ENCODE measurements at places on chromosomes 16 and 17. TPM values are rescaled to one million over a fixed set of nuclear protein-coding genes. Genes with fewer than 3 reads are reported as not detected.

DNA sequence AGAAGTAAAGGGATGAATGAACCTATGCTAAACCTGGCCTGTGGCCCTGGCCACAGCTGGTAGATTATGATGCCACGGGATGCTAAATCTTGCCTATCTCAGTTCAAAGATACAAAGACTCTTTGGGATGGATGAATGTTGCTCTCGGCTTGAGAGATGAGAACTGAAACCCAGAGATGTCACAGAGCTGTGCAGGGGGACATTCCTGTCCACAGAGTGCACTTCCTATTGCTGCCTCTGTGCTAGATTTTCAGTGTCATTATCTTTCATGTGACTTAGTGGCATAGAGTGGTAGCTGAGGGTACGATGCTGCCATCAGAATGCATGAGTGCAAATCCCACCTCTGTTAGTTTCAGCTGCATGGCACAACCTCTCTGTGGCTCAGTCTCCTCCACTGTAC lies 2.3 kb upstream of the MT1M start:
- peaks cover 10% of the 10 kb centered on the region for H3K4me1 ChIP-seq
- H3K4me3 ChIP-seq = no peak overlapping the region
- no peak overlapping the region for H3K27ac ChIP-seq

GRCh38 chr17:9179602-9180001 lies 158.3 kb downstream of the NTN1 start:
- peaks cover 7% of the 10 kb centered on the region for H3K4me1 ChIP-seq
- no peak overlapping the region for H3K4me3 ChIP-seq
- no peaks in the 10 kb centered on the region for H3K36me3 ChIP-seq
- no peak for DNase-seq
- peaks cover 67% of the 10 kb centered on the region for H3K27me3 ChIP-seq

Gene PYDC1
- total RNA-seq = not detected

DNA sequence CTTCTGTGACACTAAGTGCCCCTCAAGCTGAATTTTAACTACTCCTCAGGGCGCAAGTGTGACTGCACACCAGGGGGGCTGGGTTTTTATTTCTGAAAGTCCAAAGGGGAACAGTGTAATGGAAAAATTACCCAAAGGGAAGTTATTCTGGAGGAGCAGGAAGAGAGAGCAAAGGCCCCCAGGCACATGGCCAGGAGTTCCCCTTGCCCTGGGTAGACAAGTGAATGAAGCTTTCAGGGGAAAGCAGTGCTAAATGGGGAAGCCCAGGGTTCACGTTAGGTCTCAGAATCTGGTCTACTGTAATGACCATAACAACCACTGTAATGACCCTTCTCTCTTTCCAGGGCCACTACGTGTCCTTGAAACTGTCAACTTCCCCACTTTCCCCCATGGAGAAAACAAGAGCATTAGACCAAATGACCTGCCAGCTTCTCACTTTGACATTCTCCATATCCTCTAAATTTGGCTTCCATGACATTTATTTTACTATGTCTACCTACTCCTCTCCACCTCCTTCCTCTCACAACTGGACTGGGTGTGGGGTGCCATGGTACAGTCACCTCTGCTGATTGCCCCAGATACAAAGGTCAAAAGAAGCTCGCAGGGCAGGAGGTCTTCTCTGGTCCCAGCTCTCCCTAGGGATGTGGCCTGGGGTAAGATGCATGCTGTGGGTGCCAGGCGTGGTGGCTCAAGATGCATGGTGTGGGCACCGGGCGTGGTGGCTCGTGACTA lies 34.1 kb upstream of the MMP2 start:
- H3K36me3 ChIP-seq = no peaks in the 10 kb centered on the region
- peaks cover 11% of the 10 kb centered on the region for H3K27me3 ChIP-seq
- no peak overlapping the region for H3K27ac ChIP-seq
- no peak for DNase-seq
- no peak overlapping the region for H3K4me3 ChIP-seq

GRCh38 chr17:66494023-66494803 lies 191.8 kb downstream of the PRKCA start:
- no peak overlapping the region for H3K4me3 ChIP-seq
- DNase-seq = no peak
- no peak overlapping the region for H3K27ac ChIP-seq
- H3K4me1 ChIP-seq = peaks cover 5% of the 10 kb centered on the region
- no peaks in the 10 kb centered on the region for H3K27me3 ChIP-seq
- H3K36me3 ChIP-seq = no peaks in the 10 kb centered on the region

Gene GALNS
- 32.7 TPM for total RNA-seq

DNA sequence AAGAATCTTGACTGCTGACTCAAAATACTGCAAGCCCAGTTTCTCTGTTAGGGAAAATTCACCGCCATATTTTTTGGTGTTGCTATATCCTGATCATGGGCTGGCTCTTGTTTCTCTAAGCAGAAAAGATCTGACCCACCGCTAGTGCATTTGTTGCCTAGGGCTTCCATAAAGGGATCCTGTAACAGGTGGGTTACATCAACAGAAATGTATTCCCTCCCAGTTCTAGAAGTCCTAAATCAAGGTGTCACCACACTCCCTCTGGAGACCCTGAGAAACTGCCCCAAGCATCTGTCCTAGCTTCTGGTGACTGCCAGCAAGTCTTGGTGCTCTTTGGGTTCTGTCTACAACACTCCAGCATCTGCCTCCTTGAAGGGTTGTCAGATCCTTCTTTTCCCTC lies 99.7 kb downstream of the MAF start:
- no peak overlapping the region for H3K27ac ChIP-seq
- H3K4me3 ChIP-seq = no peak overlapping the region
- no peak for DNase-seq
- H3K4me1 ChIP-seq = no peaks in the 10 kb centered on the region
- peaks cover 3% of the 10 kb centered on the region for H3K27me3 ChIP-seq

Gene SMPD3
- 1.7 TPM for total RNA-seq

DNA sequence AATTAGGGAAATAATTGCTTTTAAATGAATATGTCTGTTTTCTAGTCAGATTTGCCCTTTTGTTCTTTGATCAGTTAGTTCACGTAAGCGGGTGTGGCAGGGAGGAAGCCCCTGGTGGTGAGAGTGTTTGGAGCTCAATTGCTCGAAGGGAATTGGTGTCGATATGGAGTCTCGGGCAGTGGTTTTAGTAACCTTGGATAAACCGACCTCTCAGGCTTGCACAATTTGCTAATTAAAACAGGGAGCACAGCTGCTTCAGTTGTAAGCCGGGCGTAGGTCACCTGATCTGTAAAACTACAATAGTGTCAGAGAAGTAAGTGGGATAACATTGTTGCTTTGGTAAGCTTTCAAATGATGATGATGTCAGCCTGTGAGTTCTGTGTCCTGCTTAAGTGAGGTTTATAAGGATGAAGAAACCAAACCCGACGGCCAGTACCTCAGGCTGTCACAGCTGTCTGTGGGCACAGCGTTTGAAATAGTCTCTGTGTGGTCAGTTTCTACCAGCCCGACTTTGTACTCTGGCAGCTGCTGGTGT lies 2.9 kb downstream of the ZNF750 start:
- no peak overlapping the region for H3K27ac ChIP-seq
- no peak for DNase-seq
- peaks cover 6% of the 10 kb centered on the region for H3K4me1 ChIP-seq
- no peak overlapping the region for H3K4me3 ChIP-seq
- no peaks in the 10 kb centered on the region for H3K27me3 ChIP-seq
- peaks cover 4% of the 10 kb centered on the region for H3K36me3 ChIP-seq

Gene TBC1D3C
- not detected for total RNA-seq

GRCh38 chr17:14341866-14342265 lies 41.0 kb downstream of the HS3ST3B1 start:
- H3K27me3 ChIP-seq = peaks cover 2% of the 10 kb centered on the region
- H3K4me3 ChIP-seq = no peak overlapping the region
- DNase-seq = no peak

Gene PPP1R27
- not detected for total RNA-seq

Gene TPPP3
- 17.5 TPM for total RNA-seq

DNA sequence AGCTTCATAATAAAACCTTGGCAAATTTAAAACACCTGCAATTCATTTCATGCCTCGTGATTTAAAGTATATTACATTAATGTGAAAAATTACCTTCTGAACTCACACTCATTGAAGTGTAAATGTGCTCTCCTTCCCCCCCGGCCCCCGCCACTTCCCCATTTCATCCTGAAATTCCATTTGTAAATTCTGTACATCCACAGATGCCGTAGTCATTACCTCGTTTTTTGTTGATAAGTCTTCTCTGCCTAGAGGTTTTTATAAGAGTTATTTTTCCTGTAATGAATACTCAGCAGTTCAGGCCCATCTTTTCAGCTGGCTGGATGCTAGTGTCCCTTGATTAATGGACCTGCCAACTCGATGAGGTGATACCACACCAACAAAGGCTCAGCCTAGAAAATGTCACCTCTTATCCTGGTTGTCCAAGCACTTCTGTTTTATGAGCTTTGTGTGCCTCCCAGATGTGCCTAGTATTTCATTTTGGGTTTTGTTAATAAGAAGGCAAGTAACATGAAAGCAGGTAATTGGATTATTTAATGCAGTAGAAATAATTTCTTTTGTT lies 64.8 kb upstream of the KIFC3 start:
- no peak for DNase-seq
- H3K4me3 ChIP-seq = no peak overlapping the region
- H3K27ac ChIP-seq = peak overlapping the region; percentile 9
- peaks cover 19% of the 10 kb centered on the region for H3K4me1 ChIP-seq

- H3K27ac ChIP-seq = no peak overlapping the region
- DNase-seq = no peak
- H3K36me3 ChIP-seq = no peaks in the 10 kb centered on the region
- H3K4me1 ChIP-seq = no peaks in the 10 kb centered on the region
These were observed 3.2 kb downstream of the SLC12A3 start for GRCh38 chr16:56868175-56868574.

Gene WNT3
- 8.1 TPM for total RNA-seq

DNA sequence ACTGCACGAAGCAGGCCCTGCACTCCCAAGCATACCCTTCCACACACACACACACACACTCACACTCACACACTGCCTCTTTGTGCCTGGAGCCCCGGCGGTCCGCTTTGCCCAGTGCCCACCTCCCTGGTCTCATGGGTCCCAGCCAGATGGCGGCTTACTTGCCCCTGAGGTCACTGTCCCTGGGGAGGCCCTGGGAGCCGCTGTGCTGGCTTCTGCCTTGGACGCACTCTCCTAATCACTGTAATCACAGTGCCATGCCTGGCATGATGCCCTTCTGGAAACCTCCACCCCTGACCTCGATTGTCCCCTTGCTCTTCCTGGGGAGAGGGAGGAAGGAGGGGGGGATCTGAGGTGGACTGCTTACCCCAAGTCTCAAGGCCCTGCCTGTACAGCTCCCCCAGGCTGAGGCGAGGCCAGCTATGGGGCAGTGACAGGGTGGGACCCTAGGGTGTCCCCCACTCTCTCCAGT lies 36.0 kb downstream of the ARHGAP23 start:
- H3K36me3 ChIP-seq = no peaks in the 10 kb centered on the region
- peaks cover 10% of the 10 kb centered on the region for H3K4me1 ChIP-seq
- no peak for DNase-seq
- H3K4me3 ChIP-seq = no peak overlapping the region
- H3K27me3 ChIP-seq = peaks cover 37% of the 10 kb centered on the region

Gene GNAO1
- 14.6 TPM for total RNA-seq

DNA sequence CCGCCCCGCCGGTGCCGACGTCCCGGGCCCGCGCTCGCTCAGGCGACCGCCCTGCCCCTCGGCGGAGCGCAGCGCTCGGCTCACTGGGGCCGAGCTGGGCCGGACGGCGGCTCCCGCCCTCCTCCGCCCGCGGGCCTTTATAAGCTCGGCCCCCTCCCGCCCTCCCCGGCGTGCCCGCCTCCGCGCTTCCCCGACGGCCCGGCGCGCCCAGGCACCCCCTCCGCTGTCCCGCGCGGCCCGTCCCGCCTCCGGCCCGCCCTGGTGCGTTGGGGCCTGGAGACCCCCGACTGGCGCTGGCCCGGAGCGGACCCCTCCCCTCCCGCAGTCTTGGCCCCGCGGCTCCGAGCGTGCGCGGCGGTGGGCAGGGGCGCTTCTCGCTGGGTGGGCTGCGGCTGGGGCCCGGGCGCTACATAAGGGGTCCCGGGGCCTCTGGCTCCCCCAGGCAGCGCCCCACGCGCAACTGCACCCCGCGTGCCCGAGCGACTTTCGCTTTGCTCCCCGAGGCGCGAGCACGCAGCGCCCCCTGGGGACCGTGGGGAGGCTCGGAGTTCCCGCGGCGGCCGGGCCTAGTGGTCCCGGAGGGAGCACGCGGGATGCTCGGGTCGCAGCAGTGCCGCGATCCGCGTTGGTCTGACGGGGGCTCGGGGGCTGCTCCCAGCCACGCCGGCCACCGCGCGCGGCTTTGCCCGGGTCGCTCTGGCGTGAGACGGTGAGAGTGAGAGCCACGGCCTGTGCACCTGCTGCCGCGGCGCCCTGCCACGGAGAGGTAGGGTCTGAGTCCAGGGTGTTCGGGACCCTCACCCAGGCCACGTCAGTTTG lies at the start of gene PIEZO1:
Gene PIEZO1 (minus strand): TSS at position 115 of the 819 bp plus-strand sequence. CDS start 256 bp downstream, outside the sequence.
- H3K4me3 ChIP-seq = peak within 1 kb of the TSS; percentile 71
- H3K27me3 ChIP-seq = peaks cover 30% of the 10 kb centered on the region
- H3K4me1 ChIP-seq = no peaks in the 10 kb centered on the region

DNA sequence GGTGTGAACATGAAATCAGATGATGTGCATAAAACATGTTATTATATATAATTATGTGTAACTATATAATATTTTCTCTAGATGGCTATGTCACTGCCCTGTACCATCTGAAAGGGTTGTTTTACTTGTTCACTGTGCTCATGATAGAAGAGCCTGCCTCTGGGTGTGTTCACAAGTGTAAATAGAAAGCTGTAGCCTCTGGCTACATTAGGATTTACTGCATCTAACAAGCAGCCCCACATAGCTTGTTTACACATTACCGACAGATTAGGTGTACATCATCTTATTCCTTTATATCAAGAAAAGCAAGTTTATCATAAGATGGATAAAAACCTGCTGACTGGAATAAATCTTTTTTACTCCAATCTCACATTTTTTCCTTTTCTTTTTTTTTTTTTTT lies 46.1 kb downstream of the CHD9 start:
- peaks cover 13% of the 10 kb centered on the region for H3K4me1 ChIP-seq
- H3K4me3 ChIP-seq = no peak overlapping the region
- no peak overlapping the region for H3K27ac ChIP-seq

GRCh38 chr16:15521390-15521757 lies 87.0 kb downstream of the BMERB1 start:
- no peak overlapping the region for H3K27ac ChIP-seq
- H3K36me3 ChIP-seq = no peaks in the 10 kb centered on the region
- peaks cover 8% of the 10 kb centered on the region for H3K27me3 ChIP-seq
- H3K4me1 ChIP-seq = peaks cover 11% of the 10 kb centered on the region
- no peak overlapping the region for H3K4me3 ChIP-seq

Gene KRT15
- total RNA-seq = 2.9 TPM

GRCh38 chr16:70250748-70251628 lies 752 bp downstream of the EXOSC6 start:
- DNase-seq = no peak
- H3K4me3 ChIP-seq = peak overlapping the region; percentile 74
- H3K4me1 ChIP-seq = peaks cover 6% of the 10 kb centered on the region
- H3K36me3 ChIP-seq = peaks cover 11% of the 10 kb centered on the region

DNA sequence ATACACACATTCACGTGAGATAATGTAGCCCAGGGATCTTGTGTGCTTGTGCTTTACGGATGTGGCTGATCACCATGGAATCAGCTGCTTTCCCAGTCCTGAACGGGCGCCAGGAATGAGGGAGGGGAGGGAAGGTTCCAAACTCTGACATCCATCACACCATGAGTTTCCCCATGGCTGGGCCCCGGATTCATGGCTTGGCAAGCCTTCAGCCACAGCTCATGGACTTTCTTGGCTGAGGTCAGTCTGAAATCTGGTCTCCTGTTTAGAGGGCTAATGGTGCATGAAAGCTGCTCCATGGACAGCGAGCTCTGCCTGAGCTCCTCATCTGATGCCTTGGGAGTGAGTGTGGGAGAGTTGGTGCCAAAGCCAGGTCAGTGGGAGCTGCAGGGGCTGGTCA lies 767.6 kb upstream of the EEF2KMT start:
- H3K4me3 ChIP-seq = no peak overlapping the region
- no peak for DNase-seq
- H3K27me3 ChIP-seq = peaks cover 27% of the 10 kb centered on the region
- no peaks in the 10 kb centered on the region for H3K36me3 ChIP-seq
- H3K4me1 ChIP-seq = peaks cover 10% of the 10 kb centered on the region

All from progenitor cell of endocrine pancreas (in vitro differentiated cells).